ENCODE measurements at places on chromosomes 5 and 9.
A peak's percentile ranks its signal among the peaks of the same experiment; 100 is the strongest.

DNA sequence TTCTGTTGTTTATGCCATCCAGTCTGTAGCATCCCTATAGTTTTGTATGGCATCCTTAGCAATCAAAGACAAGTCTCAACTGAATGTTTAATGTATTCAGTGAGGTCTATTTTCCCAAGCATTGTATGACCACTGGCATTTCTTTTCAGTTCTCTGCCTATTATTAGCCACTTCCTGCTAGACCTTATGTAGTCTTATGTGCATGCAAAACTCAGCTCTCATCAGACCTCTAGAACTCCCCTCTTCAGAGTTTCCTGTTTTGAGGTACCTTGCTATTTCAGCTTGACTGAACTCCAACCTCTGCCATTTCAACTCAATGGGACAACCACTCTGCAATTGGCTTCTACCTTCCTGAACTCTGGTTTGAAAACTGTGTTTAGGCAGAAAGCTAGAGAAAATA, 113.2 kb downstream of the SLC25A46 start:
- DNase-seq = no peak

DNA sequence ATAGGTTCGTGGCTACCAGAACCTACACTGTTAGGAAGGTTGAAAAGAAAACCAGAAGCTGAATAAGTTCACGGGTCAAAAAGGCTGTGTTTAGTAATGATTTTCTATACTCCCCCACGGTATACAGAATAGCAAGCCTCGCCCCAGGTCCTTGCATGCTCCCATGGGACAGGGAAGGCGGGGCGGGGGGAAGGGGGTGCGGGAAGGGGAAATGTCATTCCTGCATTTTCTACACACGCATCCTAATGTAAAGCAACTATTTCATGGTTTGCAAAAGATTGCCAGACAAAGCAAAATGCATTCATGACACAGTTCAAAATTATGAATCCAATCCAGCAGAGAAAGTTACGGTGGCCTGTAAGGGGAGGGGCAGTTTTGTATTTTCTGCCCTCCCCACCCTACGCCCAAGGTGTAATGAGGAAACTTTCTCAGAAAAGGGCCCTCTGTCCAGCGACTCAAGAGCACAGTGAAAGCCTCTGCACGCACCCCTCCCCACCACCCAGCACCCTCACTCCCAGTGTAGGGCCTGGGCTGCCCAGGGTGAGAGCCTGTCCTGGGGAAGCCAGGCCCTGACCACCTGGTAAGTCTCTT, 105.2 kb downstream of the ROR2 start:
- no peak for DNase-seq

DNA sequence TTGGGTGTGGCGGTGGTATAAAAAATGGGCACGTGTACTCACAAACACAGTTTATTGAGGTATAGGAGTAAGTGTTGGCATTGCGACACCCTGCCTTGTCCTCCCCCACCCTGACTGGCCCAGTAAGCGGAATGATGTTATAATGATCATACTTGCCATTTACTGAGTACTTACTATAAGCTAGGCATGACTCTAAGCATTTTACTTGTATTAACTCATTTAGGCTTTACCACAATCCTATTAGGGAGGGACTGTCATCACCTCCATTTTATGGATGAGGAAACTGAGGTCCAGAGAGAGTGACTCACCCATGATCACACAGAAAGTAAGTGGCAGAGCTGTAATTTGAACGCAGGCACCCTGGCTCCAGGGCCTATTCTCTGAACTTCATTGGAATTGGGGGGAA, 2.3 kb downstream of the SMIM3 start:
- no peak for DNase-seq

DNA sequence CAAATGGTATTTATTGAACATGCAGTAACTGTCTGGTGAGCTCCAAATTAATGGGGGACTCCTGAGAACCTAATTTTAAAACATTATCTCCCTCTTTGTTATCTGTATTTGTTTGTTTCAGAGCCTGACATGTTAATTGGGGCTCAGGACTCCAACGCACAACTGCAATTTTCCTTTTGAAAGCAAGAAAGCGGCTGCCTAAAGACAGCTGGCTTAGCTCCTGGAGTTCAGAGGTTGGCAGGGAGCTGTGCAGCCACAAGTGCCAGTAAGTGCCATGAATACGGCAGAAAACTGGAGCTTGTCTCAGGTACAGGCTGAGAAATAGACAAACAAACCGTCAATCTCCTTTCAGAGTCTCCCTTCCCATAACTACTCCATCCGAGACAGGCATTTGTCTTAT, 80.9 kb downstream of the PPP2R2B start:
- DNase-seq = peak; percentile 26

- no peak for DNase-seq
These were observed 121.5 kb downstream of the SV2C start for GRCh38 chr5:76204713-76205112.

GRCh38 chr9:88291856-88292255, 96.4 kb upstream of the SPIN1 start:
- DNase-seq = no peak

GRCh38 chr9:136807281-136808074, at the start of gene RABL6:
TSS of gene RABL6 (plus strand) at chr9:136807948. CDS start at chr9:136808197, 249 bp downstream.
- DNase-seq = no peak

- no peak for DNase-seq
These were observed 159.8 kb downstream of the COL23A1 start for GRCh38 chr5:178430186-178431062.

GRCh38 chr5:154288145-154288544, 97.6 kb downstream of the GALNT10 start:
- DNase-seq = no peak

- no peak for DNase-seq
These were observed 9.6 kb downstream of the KIAA1958 start for GRCh38 chr9:112496074-112496722.

DNA sequence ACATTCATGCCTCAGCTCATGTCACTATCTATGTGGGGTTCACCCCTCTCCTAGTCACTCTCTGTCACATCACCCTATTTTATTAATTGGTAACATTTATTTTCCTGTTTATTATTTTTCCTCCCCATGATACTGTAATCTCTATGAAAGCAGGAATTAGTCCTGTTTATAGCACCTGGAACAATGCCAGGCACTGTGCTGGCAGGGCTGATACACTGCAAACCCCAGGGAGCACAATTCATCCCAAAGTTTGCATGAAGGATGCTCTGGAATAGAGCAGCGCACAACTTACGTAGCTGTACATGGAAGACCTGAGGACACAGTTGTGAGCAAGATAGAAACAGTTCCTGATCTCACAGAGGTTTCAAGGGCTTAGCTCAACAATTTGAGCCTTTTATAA, 103.2 kb downstream of the NSG2 start:
- no peak for DNase-seq

GRCh38 chr5:163509291-163509951, 4.0 kb downstream of the MAT2B start:
- no peak for DNase-seq

DNA sequence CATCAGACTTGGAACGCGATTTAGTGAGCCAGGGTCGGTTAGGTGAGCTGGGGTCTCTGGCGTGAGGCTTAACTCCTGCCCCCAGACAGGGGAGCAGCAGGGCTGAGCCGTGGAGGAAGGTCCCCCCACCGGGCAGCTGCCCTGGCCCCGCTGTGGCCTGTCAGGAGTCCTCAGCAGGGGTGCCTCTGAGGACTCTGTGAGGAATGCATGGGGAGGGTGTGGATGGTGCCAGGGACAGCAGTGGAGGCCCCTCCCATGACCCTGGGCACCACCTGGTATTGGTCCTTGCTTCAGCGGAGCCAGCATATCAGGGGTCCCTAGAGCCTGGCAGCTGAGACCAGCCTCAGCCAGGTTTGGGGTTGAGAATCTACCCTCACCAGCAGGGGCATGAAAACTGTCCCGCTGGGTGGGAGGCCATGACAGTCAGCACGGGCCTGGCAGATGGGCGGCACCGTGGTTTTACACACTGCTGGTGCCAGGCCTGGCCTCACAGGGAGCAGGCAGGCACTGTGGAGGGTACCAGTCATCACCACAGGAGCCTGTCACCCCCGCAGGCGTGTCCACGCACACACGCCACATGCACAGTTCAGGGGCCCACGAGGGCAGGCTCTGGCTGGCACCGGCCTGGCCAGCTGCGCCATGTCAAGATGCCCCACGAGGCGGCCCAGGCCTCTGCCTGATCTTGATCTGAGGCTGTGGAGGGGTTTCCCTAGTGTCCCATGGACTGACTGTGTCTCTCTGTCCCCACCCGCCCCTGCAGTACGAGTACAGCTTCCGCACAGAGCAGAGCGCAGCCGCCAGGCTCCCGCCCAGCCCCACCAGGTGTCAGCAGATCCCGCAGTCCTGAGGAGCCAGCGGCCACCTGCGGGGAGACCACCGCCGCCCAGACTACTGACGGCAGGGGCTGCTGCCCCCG, 111.1 kb upstream of the LMX1B start:
- no peak for DNase-seq

- no peak for DNase-seq
These were observed 9.0 kb downstream of the C5orf63 start for GRCh38 chr5:127064253-127064840.

- DNase-seq = no peak
These were observed 311.0 kb downstream of the SLIT3 start for GRCh38 chr5:168989731-168990505.

Measured in NCI-H1417 treated with DMSO at 0.1 percent for 48 hours (cell line).